ENCODE measurements at places on chromosomes 7 and 10. TPM values are rescaled to one million over a fixed set of nuclear protein-coding genes. Genes with fewer than 3 reads are reported as not detected.

Gene FAS
- total RNA-seq, result 2.7 TPM

Gene PON3
- not detected for total RNA-seq

- no peak for DNase-seq
Observed at GRCh38 chr7:107638594-107638993, 22.0 kb upstream of the SLC26A4 start.

GRCh38 chr7:150716368-150716767 lies at the start of gene GIMAP1:
TSS of gene GIMAP1 (plus strand) at chr7:150716613. CDS start at chr7:150719048, 2,435 bp downstream.
- DNase-seq, result no peak

Gene RSPH10B2
- 2.8 TPM for total RNA-seq

- DNase-seq, result no peak
Observed at GRCh38 chr7:7152315-7152714, 30.0 kb upstream of the C1GALT1 start.
